Activated T-helper 1 cell treated with Interleukin-2 at 50 U/mL for 16 hours (primary cell): ENCODE measurements at places on chromosomes 11 and 22.

DNA sequence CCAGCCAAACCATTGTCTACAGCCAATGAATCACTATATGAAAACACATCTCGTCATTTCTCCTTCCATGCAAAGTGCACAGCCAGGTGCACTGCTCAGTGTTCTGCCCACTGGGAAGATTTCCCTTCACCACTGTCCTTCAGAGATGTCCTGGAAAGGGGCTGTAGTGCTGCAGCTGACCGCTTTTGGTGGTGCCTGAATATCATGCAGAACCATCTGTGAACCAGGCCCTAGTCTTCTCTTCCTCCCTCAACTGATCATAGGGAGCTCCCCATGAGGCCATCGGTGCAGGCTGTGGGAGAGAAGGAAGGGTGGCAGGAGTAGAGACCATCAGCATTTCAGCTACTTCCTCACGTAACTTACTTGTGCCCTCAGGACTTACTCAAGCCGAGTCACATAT lies 70.2 kb downstream of the GAB4 start:
- no peak for DNase-seq

DNA sequence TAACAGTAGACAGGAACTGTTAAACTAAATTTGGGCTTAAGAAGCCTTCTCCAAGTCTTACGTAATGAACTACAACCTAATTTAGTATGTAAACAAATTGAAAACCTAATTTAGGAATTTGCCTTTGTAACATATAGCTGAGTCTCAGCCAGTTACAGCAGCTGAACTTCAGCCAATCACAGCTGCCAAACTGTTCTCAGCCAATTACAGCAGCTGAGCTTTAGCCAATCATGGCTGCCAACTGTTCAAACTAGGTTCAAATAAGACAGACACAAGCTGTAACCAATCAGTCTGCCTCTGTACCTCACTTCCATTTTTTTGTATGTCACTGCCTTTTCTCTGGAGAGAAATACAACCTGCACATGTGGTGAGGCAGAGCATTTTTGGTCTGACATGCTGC lies 95.0 kb upstream of the CD44 start:
- no peak for DNase-seq

- no peak for DNase-seq
Observed at GRCh38 chr22:21589396-21589795, 21.9 kb downstream of the UBE2L3 start.

DNA sequence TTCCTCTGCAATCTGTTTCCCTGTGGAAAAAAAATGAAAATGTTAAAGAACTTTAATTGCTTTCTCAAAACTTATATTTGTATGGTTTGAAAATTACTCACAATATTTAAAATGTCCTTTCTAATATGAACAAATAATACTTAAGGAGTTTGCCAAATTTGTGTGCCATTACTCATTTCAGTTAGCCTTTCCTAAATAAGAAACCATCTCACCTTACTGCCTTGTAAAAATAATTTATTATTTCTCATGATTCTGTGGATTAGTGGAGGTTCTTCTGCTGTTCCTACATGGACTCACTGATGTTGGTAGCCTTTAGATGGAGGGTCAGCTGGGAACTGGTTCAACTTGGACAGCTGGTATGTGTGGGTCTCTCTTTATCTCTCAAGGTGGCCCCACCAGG lies 428.6 kb downstream of the CNTN5 start:
- DNase-seq, result no peak

DNA sequence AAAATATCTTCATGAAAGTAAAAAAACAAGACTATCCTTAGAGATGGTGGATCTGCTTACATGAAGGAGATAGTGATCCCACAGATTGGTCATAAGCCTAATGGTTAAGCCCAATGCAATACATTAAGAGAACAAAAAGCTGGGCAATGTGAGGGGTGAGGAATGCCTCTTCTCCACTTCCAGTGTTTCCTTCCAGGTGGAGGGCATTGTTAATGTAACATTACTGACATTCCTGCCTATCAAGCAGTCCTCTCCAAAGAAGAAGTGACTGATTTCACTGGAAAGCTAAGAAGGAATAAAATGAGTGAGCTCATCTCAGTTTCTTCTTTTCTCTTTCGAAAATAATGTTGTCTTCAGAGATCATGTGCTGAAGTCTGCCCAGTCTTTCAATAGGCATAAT lies 207.8 kb downstream of the RAB38 start:
- no peak for DNase-seq
